ENCODE measurements at places on chromosomes 7 and 10. TPM values are rescaled to one million over a fixed set of nuclear protein-coding genes. Genes with fewer than 3 reads are reported as not detected.

DNA sequence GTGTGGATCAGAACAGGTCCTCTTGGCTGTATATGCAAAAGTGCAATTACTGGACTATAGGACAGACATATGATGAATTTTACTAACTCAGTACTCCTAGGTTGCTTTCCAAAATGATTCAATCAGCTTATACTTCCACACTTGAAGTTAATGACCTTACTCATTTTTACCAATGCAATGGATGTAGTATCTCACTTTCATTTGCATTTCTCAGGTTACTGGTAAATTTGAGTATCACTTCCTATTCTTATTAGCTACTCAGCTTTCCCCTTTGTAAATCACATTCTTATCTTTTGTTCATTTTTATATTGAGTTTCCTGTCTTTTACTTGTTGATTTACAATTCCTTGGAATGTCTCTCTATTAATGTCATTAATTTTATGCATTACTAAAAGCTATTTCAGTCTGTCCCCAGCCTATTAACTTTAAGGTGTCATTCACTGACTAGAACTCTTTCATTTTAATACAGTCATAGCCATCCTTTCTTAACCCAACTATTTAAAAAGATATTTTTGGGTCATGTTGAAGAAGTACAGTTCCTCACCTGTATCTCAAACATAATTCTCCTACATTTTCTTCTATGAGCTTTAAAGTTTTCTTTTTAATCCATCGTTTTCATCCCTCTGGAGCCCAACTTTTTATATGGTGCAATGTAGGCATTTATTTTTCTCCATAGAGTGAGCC lies 88.6 kb downstream of the VIM start:
- no peak for DNase-seq

TMEM209 gene
- total RNA-seq = 10.8 TPM

FAM241B gene
- 0.98 TPM for total RNA-seq

POM121L12 gene
- total RNA-seq = not detected

SPDYE2 gene
- not detected for total RNA-seq

GDF2 gene
- not detected for total RNA-seq

Measured in vagina (tissue), 2 donors.